Aorta (tissue), 5 donors: ENCODE measurements at places on chromosomes 12 and 14. TPM values are rescaled to one million over a fixed set of nuclear protein-coding genes. Genes with fewer than 3 reads are reported as not detected.

DNA sequence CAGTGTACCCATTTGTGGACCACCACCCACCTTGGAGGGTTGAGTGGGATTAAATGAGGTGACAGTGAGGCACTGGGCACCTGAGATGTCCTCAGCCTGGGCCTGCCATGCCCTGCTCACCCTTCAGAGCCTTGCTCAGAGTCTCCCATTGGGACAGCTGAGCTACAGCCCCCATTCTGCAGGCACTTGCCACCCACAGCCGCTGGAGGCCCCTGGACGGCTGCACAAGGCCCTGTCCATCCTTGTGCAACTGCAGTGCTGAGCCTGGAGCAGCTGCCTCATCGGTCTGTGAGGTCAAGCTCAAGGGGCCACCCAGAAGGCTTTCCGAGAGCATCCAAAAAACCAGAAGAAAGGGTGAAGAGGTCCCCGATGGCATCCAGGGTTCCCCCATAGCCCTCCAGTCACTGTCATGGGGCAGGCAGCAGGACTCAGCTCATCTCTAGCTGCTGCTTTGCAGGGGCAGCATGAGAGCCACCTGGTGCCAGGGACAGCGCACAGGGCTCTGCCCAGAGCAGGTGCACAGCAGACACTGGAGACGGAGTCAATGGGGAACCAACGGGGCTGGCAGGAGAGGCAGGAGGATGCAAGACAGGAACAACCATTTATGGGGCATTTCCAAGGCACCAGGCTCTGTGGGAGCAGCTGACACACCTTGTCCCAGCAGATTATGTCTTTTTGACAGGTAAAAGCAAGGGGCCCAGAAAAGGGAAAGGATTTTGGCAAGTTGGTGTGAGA lies 84.6 kb downstream of the ARL6IP4 start:
- DNase-seq: no peak

TSPAN11 gene
- total RNA-seq: 14.1 TPM

DNA sequence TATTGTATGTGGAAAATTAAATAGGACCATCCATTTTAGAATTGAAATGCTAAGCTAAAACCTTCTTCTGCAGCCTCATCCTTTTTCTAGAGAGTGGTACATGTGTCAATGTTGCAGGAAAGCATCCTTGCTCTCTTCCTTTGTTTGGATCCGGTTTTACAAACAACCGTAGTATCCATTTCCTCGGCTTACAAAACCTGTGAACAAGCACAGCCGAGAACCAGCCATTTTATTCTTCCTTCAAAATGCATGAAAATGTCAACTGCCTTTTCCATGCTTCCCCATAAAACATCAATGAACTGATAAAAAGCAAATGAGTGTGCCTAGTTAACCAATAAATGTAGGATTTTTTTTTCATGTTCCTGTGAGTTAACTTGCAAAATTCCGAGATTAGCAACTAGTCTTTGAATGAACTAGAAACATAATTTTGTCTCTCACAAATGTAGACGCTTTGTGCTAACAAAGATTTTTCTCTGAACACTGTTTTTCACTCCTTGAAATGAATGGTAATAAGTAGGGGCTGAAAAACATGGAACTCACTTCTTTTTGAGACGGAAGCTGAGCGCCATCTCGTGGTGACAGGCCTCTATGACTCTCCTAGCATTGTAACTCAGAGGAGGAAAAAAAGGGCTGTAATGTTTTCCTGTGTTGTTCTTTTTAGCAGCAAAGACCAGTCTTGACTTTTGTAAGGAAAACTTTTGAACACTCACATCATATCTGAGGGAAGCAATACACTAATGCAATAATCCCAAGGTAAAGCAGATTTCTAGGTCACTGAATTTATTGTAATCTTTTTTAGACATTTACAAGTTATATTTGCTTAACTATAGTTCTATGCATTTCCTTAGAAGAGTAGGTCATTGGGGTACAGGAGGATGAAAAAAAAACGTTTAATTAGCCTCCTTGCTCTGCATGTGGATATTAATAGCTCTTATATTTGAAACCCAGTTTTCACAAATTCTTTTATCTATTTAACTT lies 157.4 kb upstream of the FOXG1 start:
- no peak for DNase-seq

GRCh38 chr12:32891526-32891925 lies 5.1 kb downstream of the PKP2 start:
- no peak for DNase-seq

DNA sequence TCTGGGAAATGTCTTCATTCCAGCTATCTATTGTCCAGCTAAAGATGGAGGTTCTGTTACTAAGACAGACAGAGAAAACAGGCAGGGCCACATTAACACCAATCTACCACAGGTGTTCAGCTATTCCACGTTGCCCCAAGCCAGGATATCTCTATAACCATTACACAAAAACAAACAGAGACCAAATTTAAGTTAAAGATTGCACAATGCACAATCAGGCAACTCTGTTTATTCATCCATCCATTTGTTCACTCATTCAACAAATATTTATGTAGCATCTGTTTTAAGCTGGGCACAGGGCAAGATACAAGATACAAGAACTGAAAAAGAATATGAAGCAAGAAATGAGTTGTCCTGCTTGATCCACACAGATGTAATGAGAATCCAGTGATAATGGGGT lies 629.0 kb downstream of the MED13L start:
- no peak for DNase-seq

DNA sequence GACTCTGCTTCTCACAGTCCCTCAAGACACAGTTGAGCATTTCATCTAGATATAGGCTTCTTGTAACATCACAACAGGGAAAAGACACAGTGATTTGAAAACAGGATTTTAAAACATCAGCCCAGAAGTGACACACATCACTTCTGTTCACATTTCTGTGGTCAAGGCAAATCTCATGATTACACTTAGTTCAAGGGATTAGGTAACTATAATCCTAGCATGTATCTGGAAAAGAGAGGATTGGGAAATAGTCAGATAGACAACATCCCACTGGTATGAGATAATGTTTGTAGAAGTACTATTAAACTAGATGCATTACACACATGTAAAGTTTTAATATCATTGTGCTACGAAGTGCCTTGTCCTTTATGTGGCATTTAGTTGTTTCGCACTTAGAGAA lies 252.6 kb upstream of the PRKD1 start:
- DNase-seq: no peak

DHH gene
- 3.6 TPM for total RNA-seq

SDSL gene
- total RNA-seq: 4.5 TPM

- DNase-seq: no peak
Measured at GRCh38 chr12:110436231-110436630, 13.9 kb downstream of the ARPC3 start.

- DNase-seq: no peak
Measured at GRCh38 chr12:65596514-65597091, 227.7 kb upstream of the HMGA2 start.

LTBP2 gene
- 209 TPM for total RNA-seq

- DNase-seq: no peak
Measured at GRCh38 chr14:105100910-105101309, 35.7 kb upstream of the GPR132 start.

SERPINA12 gene
- not detected for total RNA-seq
